RPMI7951 (cell line): ENCODE measurements at places on chromosomes 3 and 15.

GRCh38 chr15:88243895-88244787, 12.4 kb downstream of the NTRK3 start:
- DNase-seq: peak; percentile 56

GRCh38 chr3:16181361-16181760, 6.9 kb downstream of the GALNT15 start:
- DNase-seq: peak; percentile 70

DNA sequence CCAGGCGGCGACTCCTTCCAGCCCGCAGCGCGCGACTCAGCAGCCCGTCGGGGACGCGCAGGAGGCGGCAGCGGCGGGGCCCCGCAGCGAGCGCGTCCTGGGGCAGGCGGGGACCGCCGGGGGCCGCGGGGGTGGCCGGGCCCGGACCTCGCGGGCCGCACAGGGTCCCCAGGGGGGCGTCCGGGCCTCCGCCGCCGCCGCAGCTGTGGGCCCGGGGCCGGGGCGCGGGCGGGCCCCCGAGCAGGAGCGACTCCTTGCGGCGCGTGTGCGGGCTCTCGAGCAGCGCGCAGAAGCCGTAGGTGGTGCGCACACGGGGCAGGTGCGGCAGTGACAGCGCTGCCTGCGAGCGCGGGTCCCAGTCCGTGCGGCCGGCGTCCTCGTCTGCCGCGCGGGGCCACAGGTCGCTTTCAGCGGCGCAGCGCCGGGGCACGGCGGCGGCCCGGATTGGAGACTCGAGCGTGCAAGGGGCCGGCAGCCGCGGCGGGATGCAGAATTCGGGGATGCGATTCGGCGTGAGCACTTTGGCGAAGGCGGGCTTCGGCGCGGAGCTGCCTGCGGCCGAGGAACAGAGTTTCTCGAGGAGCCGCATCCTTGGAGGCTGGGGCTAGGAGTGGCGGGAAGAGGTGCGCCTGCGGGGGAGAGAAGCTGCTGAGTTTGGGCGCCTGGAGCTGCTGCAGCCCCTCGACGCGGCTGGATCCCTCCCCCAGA, 535 bp downstream of the C2CD4B start:
- no peak for DNase-seq

GRCh38 chr15:72340366-72340765, 20.4 kb upstream of the CELF6 start:
- DNase-seq: peak; percentile 15

GRCh38 chr15:66226736-66227135, 26.8 kb downstream of the MEGF11 start:
- no peak for DNase-seq

DNA sequence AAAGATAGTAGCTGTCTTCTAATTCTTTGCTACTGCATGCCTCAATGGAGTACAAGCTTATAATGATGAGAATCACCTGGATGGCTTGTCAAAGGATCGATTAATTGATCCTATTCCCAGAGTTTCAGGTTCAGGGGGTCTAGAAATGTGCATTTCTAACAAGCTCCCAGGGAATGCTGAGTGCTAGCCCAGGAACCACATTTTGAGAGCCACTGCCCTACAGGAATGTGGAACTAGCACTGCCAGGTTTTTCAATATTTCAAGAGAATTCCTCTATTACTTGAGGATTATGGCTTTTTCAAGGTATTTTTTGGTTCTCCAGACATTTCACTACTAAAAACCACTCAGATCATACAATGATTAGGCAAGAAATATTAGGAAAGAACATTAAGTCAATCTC, 52.7 kb downstream of the RARB start:
- DNase-seq: no peak

DNA sequence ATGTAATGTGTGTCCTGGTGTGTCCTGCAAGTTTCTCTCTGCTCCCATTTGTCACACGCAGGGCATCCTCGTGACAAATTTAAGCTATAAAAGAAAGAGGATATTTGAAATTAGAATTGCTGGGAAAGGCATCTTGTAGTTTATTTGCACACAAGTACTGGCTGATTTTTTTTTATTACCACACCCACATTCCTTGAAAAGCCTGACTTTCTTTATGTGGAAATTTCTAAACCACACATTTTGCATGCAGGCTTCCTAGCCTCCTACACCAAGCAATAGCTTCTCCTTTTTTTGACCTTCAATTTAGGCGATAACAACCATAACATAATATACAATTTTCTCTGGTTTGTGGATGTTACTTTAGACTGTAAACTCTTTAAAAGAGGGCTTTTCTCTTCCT, 126.1 kb downstream of the SERPINI1 start:
- DNase-seq: peak; percentile 26

- DNase-seq: no peak
Measured at GRCh38 chr15:77623755-77624524, 8.8 kb downstream of the LINGO1 start.

DNA sequence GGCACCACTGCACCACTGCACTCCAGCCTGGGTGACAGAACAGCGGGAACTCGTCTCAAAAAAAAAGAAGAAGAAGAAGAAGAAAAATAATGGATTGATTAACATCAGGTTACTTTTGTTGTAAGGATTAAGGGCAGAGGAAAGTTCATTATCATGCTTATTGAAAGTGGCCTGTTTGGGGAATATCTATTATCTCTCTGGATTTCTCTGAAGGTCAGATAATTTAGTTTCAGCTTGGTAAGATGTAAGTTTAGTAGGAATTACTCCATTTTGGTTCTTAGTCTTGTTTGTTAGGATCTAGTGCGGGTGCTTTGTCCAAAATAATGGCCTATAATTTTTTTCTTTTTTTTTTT, 2.5 kb upstream of the MTMR14 start:
- DNase-seq: no peak

GRCh38 chr15:62566248-62566647, 401.2 kb upstream of the C2CD4B start:
- no peak for DNase-seq

- peak; percentile 78 for DNase-seq
Measured at GRCh38 chr3:127035677-127036076, 52.8 kb downstream of the PLXNA1 start.

- DNase-seq: peak; percentile 51
Measured at GRCh38 chr3:195159814-195160165, 111.2 kb downstream of the XXYLT1 start.

DNA sequence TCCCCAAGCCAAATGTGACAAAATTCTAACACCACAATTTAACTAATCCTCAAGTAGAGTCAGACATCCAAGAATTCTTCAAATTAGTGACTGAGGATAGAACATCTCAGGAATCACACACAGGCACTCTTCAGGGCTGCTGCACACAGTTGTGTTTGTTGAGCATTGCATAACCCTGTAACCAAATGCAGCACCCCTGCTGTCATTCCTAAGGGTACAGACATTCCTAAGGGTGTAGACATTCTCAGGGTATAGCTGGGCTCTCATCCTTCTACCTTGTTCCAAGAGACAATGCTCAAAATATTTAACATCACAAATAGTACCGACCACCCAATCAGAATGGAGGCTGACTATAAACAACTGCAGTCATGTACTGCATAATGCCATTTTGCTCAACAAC, 107.1 kb upstream of the UBE2E2 start:
- DNase-seq: no peak

- DNase-seq: no peak
Measured at GRCh38 chr3:180142041-180142440, 105.3 kb upstream of the PEX5L start.
